ENCODE measurements at places on chromosomes 13 and 19.

DNA sequence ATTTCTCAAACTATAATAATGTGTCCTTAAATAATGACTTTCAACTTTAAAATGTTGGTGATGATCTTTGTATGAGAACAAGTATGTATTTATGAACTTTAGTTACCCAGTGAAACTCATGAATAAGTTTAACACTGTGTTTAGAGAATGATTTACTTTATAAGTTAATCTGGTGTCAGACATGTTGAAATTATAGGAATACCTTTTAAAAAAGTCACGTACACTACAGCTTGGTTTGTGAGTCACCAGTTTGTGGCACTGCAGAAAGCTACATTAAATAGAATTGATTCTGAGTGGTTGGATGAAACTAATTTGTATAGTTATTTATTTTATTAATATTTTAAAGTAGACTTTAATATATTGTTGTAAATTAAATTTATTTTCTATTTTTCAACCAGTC is 1366.2 kb upstream of the PCDH20 start:
- DNase-seq: no peak

GRCh38 chr19:39906820-39907611 is 27.4 kb downstream of the FCGBP start:
- DNase-seq: no peak

DNA sequence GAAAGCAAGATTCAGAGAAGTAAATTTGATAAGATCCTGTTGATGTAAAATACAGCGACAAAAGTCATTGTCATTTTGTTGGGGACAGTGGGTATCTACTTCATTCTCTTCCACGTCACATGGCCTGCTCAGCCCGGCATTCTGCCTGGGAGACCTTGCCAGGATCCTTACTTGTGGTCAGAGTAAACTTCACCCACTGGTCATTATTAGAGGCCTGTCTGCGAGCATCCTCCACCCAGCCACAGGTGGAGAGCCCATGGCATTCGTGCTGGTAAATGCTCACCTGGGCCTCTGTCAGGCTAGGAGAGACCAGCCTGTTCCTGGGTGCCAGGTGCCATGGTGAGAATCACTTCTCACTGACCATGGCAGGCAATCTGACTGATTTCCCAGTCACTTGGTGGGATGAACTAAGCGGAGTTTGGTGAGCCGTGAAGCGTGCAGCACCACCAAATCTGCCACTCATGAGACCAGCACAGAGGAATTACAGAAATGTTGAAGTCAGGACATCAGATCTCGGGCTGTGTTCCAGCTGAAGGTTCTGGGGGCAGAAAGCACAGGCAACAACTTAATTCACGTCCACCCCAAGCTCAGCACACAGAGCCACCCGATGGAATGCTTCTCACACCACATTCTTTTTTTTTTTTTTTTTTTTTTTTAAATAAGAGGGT is 107.0 kb downstream of the SIPA1L3 start:
- no peak for DNase-seq

- no peak for DNase-seq
Measured at GRCh38 chr13:79455331-79455730, 25.6 kb upstream of the NDFIP2 start.

- no peak for DNase-seq
Measured at GRCh38 chr13:43196086-43196621, 172.8 kb downstream of the DNAJC15 start.

GRCh38 chr13:35988648-35989081 is 142.5 kb downstream of the DCLK1 start:
- DNase-seq: no peak

- no peak for DNase-seq
Measured at GRCh38 chr19:47032171-47032811, 12.7 kb downstream of the NPAS1 start.

DNA sequence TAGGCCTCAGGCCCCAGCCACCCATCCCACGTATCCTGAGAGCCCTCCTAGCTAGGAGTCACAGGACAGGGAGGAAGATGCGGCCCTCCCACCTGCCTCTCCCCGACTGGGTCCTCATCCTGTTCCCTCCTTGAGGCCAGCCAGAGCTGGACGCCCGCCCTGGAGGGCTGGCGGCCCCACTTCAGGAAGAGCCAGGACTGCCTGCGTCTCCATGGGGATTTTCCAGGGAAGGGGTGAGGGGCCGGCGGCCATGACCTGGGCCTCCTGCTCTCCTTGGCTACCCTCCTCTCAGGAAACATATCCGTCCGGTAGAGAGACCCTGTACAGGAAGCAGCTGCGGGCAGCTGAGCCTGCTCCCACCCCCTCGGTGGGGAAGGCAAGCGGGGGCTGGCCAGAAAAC is 11.3 kb upstream of the PRKD2 start:
- DNase-seq: no peak

DNA sequence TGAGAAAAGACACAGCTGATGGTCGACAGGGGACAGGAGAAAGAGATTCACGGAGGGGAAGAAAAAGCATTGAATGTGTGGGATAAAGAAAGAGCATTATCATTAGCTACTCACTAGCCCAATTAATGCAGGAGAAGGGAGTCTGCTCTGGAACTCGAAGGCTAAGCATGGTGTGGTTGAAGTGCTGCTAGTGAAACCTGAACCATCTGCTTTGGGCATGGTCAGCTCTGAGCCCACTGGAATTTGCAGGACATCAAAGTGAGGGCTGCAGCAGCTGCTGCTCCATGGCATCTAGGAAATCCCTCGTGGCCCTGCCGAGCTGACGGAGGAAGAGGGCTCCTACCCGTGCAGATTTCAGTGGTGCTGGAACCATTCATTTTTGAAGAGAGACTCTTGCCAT is 320.3 kb downstream of the ATP8A2 start:
- DNase-seq: no peak

- DNase-seq: no peak
Measured at GRCh38 chr13:48319531-48320398, 16.2 kb downstream of the RB1 start.

- peak; percentile 34 for DNase-seq
Measured at GRCh38 chr19:55640043-55640576, 692 bp upstream of the ZNF580 start.

DNA sequence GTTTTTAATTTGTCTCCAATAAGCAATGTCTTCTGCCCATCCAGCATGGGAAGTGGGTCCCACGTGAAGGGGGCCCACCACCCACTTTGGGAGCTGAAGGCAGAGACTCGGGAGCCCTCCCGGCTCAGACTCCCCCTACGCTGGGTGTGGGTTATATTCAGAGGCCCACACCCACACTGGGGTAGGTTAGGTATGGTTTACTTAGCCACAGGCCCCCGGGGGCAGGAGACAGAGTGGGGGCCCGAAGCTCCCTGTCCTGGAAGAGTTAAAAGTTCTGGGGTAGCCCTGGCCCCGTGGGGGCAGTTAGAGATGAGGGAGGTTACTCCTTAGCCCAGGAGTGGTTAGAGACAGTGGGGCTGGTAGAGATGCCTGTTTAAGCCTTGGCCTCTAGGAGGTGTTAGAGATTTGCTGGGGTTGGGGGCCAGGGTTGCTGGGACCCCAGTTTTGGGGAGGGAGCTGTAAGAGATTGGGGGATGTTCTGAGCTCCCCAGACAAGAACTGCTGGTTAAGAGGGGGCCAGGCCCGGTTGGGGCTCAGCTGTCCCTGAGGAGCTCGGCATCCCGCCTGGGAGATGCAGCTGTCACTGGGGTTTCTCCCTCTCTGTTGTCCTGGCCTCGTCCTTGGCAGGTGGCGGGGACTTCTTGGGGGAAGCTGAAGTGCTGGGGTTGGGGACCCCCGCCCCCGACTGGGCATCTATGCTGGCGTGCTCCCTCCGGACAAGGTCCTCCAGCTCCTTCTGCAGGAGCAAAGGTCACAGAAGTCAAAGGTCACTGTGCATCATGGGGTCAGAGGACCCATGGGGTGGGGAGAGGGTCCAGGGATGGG is 712 bp upstream of the RINL start:
- DNase-seq: no peak

GRCh38 chr13:97211300-97211699 is 10.8 kb upstream of the MBNL2 start:
- DNase-seq: no peak

GRCh38 chr13:66102864-66103263 is 1127.3 kb downstream of the PCDH9 start:
- DNase-seq: no peak

GRCh38 chr19:17751103-17751911 is at the start of gene FCHO1:
TSS of gene FCHO1 (plus strand) at chr19:17751477. CDS start at chr19:17755165, 3,688 bp downstream.
- DNase-seq: no peak

DNA sequence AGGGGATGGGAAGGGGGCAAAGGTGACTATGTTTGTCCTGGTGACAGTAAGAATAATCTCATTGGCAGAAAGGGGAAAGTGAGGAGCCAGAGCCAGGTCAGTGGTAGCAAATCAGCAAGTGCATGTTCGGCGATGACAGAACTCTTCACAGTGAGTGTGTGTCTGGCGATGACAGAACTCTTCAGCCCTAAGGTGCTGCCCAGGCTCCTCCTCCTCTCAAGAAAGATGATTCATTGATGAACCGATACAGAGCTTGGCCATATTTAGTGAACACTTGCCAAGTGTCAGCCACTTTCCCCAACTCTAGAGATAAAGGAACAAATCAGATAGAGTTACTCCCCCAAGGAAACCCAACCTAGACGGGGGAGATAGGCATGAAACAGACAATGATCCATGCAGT is 199.3 kb upstream of the UBL3 start:
- no peak for DNase-seq

DNA sequence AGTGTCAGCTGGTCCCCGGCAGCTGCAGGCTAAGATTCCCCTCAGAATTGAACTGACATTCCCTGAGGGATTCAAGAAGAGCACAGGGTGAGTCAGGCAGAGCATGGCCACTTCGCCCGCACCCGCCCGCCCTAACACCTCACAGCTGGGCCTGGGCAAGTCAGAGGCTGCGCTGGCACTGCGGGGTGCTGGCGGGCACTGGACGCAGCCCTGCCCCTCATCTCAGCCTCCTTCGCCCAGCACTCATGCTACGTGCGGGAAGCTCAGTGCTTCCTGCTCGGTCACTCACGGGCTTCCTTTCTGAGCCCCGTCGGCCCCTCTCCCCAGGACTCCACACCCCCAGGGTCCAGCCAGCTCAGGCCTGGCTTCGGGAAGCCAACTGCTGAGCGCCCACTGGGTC is 56.9 kb downstream of the MLLT1 start:
- DNase-seq: no peak

- no peak for DNase-seq
Measured at GRCh38 chr19:30549151-30549550, 177.0 kb downstream of the ZNF536 start.

DNA sequence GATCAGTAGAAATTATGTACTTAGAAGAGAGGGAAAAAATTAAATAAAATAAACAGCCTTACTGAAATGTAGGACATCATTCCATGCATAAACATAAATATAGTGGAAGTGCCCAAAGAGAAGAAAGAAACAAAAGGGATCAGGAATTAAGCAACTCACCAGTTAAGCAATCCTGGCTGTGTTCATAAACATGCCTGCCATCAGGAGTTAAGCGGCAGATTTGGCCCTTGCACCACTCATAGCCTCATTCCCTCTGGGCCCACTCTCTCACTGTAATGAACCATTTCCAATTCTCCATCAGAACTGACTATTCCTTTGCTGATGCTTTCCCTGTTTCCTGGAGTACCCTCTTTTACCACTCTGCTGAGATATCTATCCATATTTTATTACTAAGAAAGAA is 281.4 kb downstream of the LHFPL6 start:
- DNase-seq: no peak

DNA sequence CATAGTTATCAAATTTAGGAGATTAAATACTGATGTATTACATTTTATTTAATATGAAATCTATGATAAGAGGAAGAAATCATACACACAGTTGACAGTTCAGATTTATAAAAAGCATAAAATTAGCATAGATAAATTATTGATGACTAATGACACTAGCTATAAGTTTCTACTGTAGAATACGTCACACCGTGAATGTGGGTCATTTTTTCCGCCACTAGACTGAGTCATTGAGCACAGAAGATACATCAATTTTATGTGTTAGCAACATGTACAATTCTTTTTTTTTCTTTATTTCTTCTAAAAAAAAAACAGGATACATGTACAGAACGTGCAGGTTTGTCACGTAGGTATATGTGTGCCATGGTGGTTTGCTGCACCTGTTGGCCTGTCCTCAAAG is 22.2 kb downstream of the AP2S1 start:
- no peak for DNase-seq

DNA sequence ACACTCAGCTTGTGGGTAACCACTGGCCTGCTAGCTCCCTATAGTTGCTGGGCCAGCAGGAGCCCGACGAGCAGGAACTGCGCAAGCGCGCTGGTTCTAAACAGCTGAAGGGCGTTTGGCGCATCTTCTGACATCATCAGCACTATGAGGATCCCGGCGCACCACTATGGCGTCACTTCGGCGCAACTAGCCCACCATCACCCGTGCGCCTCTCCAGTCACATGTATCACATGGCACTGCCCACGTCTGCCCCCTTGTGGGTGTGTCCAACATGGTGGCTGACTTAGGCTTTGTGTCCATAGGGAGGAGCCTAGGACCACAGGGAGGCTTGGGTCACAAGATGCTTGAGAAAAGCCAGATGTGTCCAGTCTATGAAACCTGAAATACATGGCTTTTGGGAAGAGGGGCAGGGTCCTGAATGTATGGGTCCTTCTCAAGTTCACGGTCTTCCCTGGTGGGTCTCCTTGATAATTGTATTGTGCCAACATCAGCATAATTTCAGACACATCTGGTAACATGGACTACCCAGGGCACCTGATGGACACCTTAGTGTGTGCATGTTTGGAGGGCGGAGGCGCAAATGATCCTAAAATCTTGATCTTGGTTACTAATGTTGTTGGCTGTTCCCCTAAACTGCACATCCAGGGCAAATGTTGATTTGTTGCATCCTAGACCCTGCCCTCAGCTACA is 18.0 kb downstream of the KLK4 start:
- DNase-seq: no peak

- DNase-seq: no peak
Measured at GRCh38 chr19:33416307-33417215, 43.1 kb downstream of the CEBPG start.

- peak; percentile 92 for DNase-seq
Measured at GRCh38 chr19:18894254-18895037, 1.5 kb downstream of the CERS1 start.

GRCh38 chr13:95304453-95304852 is 3.2 kb upstream of the ABCC4 start:
- DNase-seq: no peak

DNA sequence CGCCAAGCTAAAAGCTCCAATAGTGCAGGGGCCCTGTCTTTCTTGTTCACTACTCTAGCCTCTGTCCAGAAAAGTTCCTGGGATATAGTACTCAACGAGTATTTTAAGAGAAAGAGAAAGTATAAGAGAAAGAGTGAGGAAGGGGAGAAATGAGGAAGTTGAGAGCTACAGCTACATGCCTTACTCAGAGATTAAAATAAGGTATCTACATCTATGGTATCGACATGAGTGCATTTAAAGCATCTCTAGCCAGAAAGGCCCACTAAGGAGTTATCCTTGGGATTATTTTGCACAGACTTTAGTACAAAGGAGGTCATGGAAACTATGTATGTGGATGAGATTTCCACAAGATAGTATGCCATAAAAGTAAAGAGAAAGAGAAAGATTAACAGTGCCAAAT is 28.5 kb downstream of the MYCBP2 start:
- DNase-seq: no peak

GRCh38 chr19:5107432-5108122 is 138.7 kb downstream of the KDM4B start:
- DNase-seq: no peak

GRCh38 chr19:44757735-44758505 is 9.4 kb downstream of the BCL3 start:
- no peak for DNase-seq
